IMR-90 (cell line): ENCODE measurements at places on chromosomes 16 and 17. TPM values are rescaled to one million over a fixed set of nuclear protein-coding genes. Genes with fewer than 3 reads are reported as not detected.

CLDN7 gene
- polyA plus RNA-seq = 1.4 and 2.8 TPM in 2 replicates

GRIN2C gene
- polyA plus RNA-seq = 0.22 TPM in 1 of 2 replicates, not detected in the other

TEKT1 gene
- polyA plus RNA-seq = not detected in 2 replicates

ZNF469 gene
- 13.3 and 16.4 TPM in 2 replicates for polyA plus RNA-seq

OTOP2 gene
- polyA plus RNA-seq = not detected in 2 replicates

PPM1D gene
- 5.5 TPM in 2 replicates for polyA plus RNA-seq

SULT1A1 gene
- 1.1 and 1.2 TPM in 2 replicates for polyA plus RNA-seq

PRSS27 gene
- 0.58 and 0.83 TPM in 2 replicates for polyA plus RNA-seq

SLC9A5 gene
- polyA plus RNA-seq = 5.4 and 5.7 TPM in 2 replicates

CES5A gene
- polyA plus RNA-seq = not detected in 2 replicates

KCNJ18 gene
- polyA plus RNA-seq = not detected in 2 replicates

TNFRSF13B gene
- not detected in 2 replicates for polyA plus RNA-seq

WNT9B gene
- not detected in 2 replicates for polyA plus RNA-seq

CDK12 gene
- 14.8 and 16.1 TPM in 2 replicates for polyA plus RNA-seq

TBC1D3H gene
- not detected in 2 replicates for polyA plus RNA-seq

SPATA22 gene
- 0.23 and 0.29 TPM in 2 replicates for polyA plus RNA-seq

AOC2 gene
- 0.34 and 0.41 TPM in 2 replicates for polyA plus RNA-seq
